ENCODE measurements at places on chromosomes 6 and 20. TPM values are rescaled to one million over a fixed set of nuclear protein-coding genes. Genes with fewer than 3 reads are reported as not detected.

- DNase-seq = no peak
Observed at GRCh38 chr6:1659816-1660215, 50.1 kb downstream of the FOXC1 start.

The IP6K3 gene
- 4.2 TPM for total RNA-seq

The GJA10 gene
- total RNA-seq = not detected

The C20orf202 gene
- 0.48 TPM for total RNA-seq

DNA sequence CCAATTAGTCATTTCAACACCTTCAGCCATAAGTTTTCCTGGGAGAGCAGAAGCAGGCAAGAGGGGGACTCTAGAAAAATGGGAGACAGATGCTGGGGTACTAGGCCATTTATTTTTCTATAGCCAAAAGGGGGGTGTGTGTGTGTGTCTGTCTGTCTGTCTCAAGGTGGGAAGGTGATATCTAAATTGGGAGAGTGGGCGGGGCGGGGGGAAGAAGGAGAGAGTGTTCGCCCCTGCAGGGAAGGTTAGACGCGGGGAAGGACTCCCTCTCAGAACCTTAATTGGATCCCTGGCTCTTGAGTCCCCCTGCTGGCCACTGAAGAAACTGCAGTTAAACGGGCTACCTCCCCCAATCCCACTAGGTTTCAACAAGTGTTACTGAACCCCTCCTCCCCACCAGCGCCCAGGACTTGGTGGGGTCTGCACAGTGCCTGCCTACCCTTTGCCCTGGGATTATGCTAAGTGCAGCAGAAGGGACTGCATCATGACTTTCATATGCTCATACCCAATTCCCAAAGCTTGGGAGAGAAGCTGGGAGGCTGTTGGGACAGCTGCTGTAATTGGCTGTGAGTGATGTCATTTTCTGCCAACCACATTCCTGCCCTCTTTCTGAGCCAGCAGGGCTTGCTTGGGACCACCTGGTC lies 45.8 kb downstream of the FOXP4 start:
- DNase-seq = peak; percentile 56

DNA sequence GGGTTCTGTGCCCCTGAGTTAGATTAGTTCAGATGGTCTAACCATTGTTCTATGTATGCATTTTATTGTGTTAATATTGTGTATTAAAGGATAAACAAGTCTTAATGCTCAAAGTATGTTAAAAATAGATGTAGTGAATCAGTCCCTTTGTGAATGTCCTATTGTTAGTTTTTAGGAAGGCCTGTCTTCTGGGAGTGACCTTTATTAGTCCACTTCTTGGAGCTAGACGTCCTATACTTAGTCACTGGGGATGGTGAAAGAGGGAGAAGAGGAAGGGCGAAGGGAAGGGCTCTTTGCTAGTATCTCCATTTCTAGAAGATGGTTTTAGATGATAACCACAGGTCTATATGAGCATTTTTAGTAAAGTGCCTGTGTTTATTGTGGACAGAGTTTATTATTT lies 12.3 kb upstream of the HMGN4 start:
- DNase-seq = no peak

The HTR1E gene
- not detected for total RNA-seq

GRCh38 chr20:47223896-47224295 lies 132.6 kb downstream of the ZMYND8 start:
- DNase-seq = no peak

GRCh38 chr20:49608752-49609670 lies 41.1 kb upstream of the PTGIS start:
- peak; percentile 79 for DNase-seq

The RCAN2 gene
- total RNA-seq = 14.9 TPM
